Activated CD4-positive, alpha-beta memory T cell treated with anti-CD3 and anti-CD28 coated beads for 36 hours (primary cell): ENCODE measurements at places on chromosomes 3 and 15. TPM values are rescaled to one million over a fixed set of nuclear protein-coding genes. Genes with fewer than 3 reads are reported as not detected.

Gene COL7A1
- 1.1 TPM for total RNA-seq

- DNase-seq = no peak
These were observed 71.2 kb downstream of the RSRC1 start for GRCh38 chr3:158181096-158181495.

Gene FBXW12
- total RNA-seq = not detected

Gene CLDN18
- not detected for total RNA-seq

GRCh38 chr15:69664572-69665571 is 212.3 kb downstream of the RPLP1 start:
- DNase-seq = no peak
